ENCODE measurements at places on chromosomes 4 and X.
A peak's percentile ranks its signal among the peaks of the same experiment; 100 is the strongest.

DNA sequence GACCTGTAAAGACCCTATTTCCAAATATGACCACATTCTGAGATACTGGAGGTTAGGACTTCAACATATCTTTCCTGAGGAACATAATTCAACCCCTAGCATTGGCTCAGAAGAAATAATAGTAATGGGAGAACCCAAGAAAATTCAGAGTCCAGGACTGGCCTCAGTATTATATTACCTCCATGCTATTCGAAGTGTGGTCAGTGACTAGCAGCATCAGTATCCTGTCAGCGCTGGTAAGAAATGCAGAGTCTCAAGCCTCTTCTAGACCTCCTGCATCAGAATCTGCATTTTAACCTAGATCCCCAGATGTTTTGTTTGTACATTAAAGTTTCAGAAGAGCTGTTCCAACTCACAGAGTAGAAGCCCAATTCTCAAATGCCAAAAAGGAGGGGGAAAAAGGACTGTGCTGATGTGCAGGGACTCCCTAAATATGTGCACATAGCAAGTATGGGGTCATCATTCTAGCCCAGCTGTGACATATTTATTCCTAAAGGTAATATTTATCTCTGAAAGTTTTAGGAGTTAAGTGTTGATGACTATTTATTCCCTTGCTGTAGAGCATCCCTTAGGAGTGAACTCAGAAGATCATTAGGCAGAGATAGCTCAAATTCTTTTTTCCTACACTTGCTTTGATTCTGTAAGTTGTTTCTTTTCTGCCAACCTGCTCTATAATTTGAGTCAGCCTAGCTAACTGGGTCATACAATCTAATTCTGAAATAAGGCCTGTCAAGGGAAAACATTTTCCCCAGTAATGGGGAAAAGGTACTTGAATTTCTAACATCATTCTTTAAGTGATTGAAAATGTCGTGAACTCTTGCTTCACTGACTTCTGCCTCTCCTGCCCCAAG, 361.9 kb downstream of the ARHGAP24 start:
- no peak for DNase-seq

DNA sequence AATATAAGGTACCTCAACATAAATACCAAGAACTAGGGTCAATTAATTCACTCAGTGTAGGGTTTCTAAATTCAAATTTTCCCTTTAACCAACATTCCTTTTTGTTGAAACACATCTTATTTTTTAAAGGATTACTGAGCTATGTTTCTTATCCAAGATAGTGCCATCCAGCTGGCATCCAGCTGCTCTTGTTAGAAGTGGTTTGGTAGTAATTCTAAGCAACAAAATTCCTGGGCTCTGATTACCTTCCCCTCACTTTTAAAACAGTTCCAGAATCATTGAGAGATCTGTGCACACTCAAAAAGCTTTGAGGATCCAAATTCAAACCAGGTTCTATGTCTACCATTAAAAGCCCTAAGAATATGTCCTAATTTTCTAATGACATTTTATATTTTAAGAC, 583.7 kb downstream of the TRIML1 start:
- no peak for DNase-seq

DNA sequence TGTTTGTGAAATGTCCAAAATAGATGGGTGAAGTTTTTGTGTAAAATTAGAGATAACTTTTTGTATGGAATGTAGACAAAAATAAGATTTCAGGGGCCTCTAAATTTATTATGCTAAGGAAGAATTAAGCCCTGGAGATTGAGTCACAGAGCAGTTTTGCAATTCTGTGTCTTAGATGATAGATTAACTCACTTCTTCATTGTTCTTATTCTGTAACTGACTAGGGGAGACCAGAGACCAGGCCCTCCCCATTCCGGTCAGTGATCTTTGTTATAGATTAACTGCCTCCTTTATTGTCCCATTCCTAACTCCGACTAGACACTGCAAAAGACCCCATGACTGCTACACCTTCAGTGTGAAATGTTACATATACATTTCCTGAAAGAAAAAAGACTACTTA, 238.4 kb upstream of the TAPT1 start:
- DNase-seq: no peak

- peak; percentile 69 for DNase-seq
Observed at GRCh38 chr4:184100297-184100885, 117.3 kb downstream of the ENPP6 start.
